ENCODE measurements at places on chromosomes 11 and 22.

DNA sequence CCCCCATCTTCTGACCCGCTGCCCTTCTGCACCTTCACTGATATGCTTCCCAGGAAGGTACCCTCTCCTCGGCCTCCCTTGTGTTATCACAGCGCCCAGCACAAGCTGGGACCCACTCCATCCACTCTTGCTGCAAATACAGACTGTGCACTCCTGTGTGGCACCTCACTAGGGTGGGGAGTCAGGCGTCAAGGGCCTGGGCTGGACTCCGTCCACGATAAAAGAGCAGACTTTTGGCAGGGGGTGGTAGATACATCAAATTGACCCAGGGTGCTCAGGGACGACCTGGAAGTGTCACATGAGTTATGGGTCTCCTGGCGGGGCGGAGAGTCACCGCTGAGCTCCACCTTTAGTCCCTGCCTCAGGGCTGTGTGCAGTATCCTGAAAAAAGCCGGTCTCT lies 908 bp downstream of the TRPM5 start:
- DNase-seq = no peak

DNA sequence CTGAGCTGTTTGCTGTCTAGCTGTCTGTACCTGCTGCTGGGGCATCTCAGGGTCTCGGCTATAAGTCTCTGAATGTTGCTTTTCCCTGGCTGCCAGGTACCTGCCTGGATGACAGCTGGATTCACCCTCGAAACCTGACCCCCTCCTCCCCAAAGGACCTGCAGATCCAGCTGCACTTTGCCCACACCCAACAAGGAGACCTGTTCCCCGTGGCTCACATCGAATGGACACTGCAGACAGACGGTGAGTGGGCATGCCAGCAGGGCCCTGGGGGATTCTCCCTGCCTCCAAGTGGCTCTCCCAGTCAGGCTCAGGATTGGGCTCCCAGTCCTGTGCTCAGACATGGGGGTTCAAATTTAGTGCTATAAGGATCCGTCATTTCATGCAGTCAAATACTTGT lies 12.9 kb downstream of the IL17RA start:
- no peak for DNase-seq

DNA sequence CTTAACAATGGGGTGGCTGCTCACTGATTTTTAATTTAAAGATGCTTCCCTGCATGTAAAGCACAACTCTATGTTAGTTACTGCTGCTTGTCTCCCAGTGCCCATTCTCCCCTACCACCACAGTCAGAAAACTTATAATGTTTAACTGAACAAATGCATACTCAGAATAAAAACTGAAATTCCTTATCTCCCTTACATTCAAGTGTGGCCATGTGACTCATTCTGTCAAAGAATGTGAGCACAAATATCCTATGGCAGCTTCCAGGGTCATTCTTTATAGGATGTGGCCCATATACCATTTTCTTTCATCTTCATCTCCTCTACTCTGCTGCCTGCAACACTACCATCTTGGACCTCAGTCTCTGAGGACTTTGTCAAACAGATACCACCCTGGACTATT lies 374.8 kb downstream of the DYNC2H1 start:
- no peak for DNase-seq

DNA sequence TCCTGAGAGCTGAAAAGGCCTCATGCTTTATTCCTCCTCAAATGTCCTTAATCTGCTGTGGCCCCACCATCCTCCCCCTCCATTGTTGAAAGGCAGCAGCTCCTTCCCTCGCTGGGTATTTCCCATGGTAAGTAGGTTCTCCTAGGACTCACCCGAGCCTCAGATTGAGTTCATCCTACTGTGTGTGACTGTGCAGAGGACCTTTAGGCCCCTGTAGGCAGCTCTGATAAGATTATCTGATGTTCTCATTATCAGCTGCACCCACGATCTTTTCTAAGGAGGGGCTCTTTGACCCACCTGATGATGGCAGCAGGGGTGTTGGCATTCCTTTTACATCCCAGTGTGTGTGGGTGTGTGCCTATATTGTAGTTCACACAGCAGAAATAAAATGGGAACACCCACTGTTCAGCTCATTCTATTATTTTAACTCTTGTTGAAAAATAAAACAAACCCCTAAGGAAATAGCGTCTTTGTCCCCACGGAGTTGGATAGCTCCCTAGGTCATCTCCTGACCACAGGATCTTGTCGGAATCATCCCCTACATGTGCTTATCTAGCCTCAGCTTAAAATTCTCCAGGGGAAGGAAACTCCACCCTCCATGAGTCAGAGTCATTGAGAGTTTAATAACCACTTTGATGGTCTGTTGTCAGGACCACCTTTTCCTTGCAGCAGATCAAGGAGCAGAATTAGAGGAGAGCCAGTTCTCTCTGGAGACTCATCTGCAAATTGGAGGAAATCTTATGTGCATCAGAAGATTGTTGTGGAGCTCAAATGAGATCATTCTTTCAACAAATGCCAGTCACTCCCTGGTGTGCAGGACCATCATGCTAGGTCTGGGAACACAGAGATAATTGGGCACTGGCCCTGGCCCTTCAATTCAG lies 19.3 kb downstream of the ENDOD1 start:
- no peak for DNase-seq

Measured in stimulated activated CD8-positive, alpha-beta memory T cell treated with anti-CD3 and anti-CD28 coated beads, Interleukin-15, amount 100 ng/mL, for 24 hours (primary cell).